CD4-positive, alpha-beta T cell treated with Interleukin-12 subunit alpha and Interleukin-12 subunit beta, for 1 hour (primary cell): ENCODE measurements at places on chromosomes 6 and 20.

DNA sequence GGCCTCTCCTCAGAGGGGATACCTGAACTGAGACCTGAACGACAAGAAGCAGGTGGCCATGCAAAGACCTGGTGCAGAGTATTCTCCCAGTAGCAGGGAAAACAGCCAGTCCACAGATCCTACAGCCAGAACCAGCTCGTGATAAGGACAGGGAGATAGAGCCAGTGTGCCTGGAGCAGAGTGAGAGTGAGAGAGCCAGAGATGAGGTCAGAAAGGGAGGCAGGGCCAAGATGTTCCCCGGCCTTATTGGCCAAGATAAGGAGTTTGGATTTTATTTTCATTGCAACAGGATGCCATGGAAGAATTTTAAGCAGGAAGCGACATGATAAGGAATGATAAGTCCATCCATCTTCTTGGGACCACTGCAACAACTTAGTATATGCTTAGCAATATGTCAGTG, 111.8 kb downstream of the UBE3D start:
- DNase-seq = no peak

GRCh38 chr20:49477200-49477599, 5.3 kb downstream of the KCNB1 start:
- DNase-seq = no peak

GRCh38 chr20:36591854-36592641, 13.5 kb upstream of the RAB5IF start:
- peak; percentile 75 for DNase-seq

- DNase-seq = no peak
Measured at GRCh38 chr20:24935766-24936525, 13.1 kb upstream of the CST7 start.

DNA sequence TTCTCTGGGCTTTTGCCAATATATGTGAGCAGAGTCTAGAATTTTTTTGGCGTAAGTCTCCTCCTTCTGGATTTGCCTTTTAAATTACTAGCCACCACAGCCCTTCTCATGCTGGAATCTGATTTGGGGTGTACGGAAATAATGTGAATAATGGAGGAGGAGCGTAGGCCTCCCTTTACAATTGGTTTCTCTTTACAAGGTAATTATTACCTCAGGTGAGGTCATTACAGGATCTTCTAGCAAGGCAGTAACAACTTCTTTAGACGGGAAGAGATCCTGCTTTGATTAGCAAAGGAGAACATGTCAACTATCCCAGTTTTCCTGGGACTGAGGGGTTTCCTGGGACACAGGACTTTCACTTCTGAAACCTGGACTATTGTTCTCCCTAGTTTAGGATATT, 8.9 kb downstream of the RWDD2A start:
- DNase-seq = no peak
